ENCODE measurements at places on chromosomes 11 and 22.

GRCh38 chr11:95005642-95006041 lies 19.4 kb upstream of the KDM4E start:
- DNase-seq = no peak

- DNase-seq = no peak
Observed at GRCh38 chr11:32820497-32820896, 9.2 kb upstream of the PRRG4 start.

DNA sequence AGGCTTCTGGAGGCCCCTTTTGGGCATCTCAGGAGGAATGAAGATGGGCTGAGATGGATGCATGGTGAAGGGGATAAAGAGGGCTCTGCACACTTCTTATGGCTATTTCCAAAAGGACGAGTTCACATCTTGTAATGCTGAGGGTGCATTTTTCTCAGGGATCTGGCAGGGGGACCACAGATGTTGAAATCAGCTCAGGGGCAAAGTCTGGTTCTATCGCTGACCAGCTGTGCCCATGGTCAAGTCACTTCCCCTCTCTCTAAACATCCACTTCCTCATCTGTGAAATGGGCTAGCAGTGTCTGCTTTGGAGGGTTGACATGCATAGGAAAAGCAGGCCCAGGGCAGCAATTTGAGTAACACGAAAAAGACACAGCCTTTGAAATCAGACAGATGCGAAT lies 26.5 kb downstream of the LHFPL7 start:
- no peak for DNase-seq

DNA sequence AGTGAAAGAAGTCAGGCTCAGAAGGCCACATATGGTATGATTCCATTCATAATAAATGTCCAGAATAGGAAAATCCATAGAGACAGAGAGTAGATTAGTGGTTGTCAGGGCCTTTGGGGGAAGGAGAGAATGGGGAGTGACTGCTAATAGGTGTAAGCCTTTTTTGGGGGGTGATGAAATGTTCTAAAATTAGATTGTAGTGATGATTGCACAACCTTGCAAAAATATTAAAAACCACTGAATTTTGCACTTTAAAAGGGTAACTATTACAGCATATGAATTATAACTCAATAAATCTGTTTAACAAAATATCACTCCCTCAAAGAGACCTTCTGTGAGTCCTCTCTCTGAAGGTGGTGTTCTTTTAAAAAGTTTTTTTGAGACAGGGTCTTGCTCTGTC lies 72.3 kb upstream of the GRK3 start:
- no peak for DNase-seq

DNA sequence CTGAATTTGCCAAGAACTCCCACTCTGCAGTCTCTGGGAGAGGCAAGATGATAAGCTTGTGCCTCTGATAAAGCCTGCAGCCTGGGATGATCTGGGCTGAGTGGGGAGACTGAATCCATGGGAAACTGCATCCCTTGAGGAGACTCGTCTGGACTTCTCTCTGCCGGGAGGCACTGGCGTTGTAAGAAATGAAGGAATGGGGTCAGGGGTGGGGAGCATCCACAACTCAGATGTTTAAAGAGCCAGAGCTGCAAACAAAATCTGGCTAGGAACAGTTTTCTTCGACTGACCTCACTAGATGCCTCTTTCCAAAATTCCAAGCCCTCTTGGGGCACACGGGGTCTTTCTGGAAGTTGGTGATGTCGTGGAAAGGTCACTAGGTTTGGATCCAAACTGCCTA lies 64.4 kb downstream of the SPON1 start:
- no peak for DNase-seq

DNA sequence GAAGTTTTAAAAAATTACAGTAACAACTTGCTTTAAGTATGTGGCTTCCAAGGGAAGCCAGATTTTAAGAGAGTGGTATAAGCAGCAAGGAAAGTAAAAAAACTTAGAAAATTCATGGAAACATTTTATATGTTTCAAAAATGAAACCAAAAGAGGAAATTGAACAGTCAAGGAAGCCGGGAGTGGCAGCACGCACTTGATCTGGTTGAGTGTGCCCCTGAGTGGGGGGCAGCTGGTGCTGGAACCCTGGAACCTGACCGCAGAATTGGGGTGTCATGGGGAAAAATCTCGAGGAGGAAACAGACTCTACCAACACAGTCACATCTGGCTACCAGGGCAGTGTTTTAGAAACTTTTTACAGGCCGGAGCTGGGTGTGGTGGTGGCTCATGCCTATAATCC lies 14.0 kb downstream of the MICALL1 start:
- DNase-seq = no peak

GRCh38 chr11:123069908-123070821 lies 8.2 kb upstream of the HSPA8 start:
- DNase-seq = no peak

- DNase-seq = no peak
Observed at GRCh38 chr11:128415539-128415938, 171.8 kb downstream of the ETS1 start.

GRCh38 chr11:44814881-44815592 lies 88.3 kb downstream of the TSPAN18 start:
- no peak for DNase-seq

GRCh38 chr22:44020981-44021380 lies 3.1 kb upstream of the PARVB start:
- no peak for DNase-seq

GRCh38 chr11:117861151-117862018 lies 15.1 kb downstream of the FXYD6 start:
- DNase-seq = no peak

DNA sequence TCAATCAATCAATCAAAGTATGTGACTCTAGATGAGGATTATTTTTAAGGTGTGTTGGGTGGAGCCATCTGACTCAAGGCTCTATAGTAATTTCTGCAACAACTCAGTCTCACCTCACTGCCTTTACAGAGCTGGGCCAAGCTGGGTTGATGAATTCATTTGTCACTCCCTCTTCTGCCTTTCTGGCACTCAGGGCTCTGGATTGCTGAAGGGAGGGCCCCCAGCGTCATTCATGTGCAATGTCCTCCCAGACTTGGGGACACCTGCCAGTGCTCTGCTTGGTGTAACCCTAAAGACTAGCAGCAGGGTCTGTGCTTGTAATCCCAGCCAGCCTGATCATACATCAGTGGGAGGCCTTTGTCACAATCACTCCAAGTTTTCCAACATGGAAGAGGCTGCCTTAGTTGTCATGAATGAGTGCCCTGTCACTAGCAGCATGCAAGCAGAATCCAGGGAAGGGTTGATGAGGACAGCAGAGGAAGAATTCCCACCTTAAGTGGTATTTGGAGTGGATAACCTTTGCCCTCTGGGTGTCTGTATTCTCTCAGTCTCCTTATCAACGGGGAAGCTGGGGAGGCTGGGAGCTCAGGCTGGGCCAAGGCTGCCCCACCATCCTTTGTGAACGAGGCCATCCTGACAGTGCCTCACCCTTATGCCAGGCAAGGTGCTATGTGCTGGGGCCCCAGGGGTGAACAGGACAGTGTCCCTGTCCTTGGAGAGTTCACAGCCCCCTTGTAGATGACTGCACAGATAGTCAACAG lies 2.0 kb upstream of the TP53I11 start:
- DNase-seq = no peak

- no peak for DNase-seq
Observed at GRCh38 chr11:88631497-88631896, 294.0 kb upstream of the CTSC start.

GRCh38 chr11:15483205-15483604 lies 368.5 kb downstream of the INSC start:
- DNase-seq = no peak

DNA sequence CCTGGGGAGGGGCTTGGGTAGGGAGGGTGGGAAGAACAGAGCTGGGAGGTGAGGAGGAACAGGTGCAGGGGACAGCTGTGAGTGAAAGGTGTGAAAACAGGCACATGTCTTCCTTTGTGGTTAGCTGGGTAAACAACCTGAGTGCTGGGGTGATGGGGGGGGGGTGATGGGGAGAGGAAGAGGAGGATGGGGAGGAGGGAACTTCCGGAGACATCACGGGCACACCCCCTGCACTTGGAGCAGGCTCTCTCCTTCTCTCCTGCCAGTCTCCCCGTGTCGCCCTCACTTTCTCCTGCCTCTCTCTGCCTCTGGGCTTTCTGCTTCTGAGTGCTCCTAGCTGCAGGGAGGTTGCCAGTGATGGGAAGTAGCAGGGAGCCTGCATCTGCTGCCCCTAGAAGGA lies 8.8 kb downstream of the CXCR5 start:
- DNase-seq = no peak

- no peak for DNase-seq
Observed at GRCh38 chr11:44600839-44601383, 35.4 kb downstream of the CD82 start.

DNA sequence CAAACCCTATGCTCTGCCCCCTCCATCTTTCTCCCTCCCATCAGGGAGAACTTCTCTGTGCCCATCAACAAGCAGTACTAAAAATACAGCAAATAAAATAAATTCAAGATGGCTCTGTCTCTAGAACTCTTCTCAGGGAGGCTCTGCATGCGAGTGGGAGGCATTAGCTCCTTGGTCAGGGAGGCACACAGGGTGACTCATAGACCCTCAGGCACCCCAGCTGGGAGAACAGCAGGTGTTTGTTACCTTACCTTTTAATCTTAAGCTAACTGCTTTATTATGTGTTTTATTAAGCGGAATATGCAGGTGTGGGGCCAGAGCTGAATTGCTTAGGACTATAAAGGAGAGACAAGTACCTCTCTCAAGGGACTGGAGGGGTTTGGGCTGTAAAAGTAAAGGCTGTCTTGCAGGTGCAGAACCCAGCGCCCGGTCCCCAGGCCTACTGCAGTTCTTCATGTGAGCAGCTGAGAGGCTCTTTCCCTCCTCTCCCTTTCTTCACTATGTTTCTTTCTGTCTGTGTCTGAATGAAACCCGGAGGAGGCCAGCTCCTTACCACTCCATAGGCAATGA lies 20.8 kb downstream of the CSNK2A3 start:
- no peak for DNase-seq

DNA sequence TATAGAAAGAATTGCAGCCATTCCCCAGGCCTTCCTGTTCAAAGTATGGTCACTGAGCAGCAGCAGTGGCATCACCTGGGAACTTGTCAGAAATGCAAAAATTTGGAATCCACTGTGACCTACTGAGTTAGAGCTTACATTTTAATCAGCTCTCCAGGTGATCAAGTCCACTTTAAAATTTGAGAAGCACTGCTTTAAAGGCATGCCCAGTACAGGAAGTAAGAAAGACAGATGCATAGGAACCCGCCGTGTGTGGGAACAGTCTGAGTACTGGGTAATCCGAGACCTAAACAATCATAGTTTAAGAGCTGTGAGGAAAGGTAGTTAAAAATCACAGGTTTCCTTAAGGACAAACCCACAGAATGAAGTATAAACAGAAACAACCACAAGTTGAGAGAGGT lies 462.4 kb downstream of the RAB38 start:
- DNase-seq = no peak
